Stimulated activated CD8-positive, alpha-beta memory T cell treated with anti-CD3 and anti-CD28 coated beads, Interleukin-12 subunit alpha, Interleukin-12 subunit beta, amount 100 ng/mL, for 1 hour (primary cell): ENCODE measurements at places on chromosomes 2 and 18.

- DNase-seq, result no peak
Observed at GRCh38 chr2:10352361-10352760, 49.7 kb downstream of the HPCAL1 start.

DNA sequence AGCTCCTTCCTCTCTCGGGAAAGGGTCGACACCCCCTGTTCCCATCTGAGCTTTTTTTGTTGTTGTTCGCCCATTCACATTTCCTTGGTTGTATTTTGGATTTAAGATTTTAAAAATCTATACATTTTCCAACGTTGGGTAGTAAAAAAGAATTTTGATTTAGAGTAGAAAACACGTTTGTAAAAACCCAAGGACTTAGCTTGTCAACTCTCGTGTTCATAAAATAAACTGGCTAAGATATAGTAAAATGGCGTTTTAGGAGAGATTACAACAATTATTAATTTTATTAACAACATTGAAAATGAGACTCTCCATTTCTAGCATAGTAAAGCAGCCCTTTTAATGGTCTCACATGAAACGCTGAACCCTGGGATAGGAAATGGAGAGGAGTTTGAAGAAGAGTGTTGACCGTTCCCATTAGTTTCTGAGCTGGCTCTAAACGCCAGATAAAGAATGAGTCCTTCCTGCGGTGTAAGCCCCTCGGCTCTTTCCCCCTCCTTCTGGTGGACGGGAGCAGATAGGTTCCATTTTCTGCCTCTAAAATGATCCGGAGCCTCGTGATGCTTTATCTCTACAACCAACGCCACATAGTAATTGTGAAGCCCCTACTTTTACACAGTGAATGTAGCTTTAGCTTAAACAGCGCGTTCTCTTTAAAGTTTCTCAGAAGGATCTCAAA, 24.0 kb upstream of the ZNF516 start:
- DNase-seq, result no peak

DNA sequence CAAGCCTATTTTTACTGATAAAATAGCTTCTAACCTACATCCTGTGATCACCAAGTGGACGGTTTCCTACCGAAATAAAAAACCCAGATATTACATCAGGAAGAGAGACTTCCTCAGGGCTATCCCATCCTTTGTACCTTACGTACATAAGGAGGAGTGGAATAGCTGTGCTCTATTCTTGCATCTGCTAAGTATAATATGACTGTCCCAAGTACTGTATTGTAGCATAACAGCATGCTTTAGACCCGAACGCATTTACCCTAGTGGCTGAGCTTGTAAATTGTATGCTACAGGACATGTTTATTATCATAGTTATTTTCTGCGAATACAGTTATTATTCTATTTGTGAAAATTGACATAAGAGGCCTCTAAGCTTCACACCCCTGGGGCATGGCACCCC, 302.4 kb downstream of the CLIP4 start:
- no peak for DNase-seq

GRCh38 chr18:64127172-64127571, 21.7 kb downstream of the LINC00305 start:
- no peak for DNase-seq

DNA sequence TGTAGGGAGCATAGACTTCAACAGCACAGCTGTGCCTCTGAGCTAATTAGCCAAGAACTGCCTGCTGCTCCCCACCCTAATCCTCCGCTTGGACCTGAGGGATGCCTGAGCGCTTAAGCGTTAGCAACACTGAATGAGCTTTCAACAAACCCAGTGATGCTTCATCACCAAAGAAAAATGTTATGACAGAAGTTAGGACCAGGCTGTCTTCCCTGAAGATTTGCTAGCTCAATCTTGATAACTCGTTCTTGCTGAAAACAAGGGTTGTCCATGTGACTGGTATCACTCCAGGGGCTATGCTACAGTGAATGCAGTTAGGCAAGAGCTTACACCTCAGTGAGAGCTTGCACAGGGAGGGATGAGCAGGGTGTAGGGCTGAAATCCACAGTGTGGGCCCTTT, 190.7 kb upstream of the SIX2 start:
- DNase-seq, result no peak

GRCh38 chr2:235727174-235727573, 233.3 kb downstream of the AGAP1 start:
- DNase-seq, result no peak

DNA sequence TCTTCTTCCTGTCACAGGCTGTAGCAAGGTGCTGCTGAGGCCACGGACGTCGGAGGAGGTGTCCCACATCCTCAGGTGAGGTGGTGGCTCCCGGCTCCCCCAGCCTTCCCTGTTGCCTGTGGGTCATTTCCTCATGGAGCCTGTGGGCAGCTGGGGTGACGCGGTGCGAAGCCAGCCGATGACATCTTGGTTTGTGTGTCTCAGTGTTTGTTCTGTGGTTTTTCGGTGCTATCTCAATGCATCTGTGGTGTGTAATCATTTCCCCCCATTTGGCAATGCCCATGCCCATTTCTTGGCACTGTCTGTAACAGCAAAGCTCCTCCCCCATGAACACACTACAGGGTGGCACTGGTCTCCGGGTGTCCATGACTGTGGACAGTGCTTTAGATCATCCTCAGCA, 6.6 kb downstream of the D2HGDH start:
- DNase-seq, result no peak

GRCh38 chr18:36692921-36693332, 135.9 kb downstream of the TPGS2 start:
- no peak for DNase-seq

GRCh38 chr2:39479696-39480095, 42.6 kb upstream of the MAP4K3 start:
- DNase-seq, result no peak

DNA sequence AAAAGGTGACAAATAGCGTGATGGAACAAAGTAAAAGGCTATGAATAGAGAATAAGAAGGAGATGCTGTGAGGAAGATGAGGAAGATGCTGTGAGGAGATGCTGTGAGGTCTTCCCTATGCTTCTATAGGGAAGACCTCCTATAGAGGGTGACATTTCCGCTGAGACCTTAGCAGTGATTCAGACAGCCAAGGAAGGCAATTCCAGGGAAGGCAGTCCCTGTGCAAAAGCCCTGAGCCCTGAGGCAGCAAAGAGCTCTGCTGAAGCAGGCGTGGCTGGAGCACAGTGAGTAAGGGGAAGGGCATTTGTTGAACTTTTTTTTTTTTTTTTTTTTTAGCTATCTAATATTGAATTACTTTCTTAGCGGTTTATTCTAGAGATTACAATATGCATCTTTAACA, 142.7 kb upstream of the FOSL2 start:
- DNase-seq, result no peak

- DNase-seq, result no peak
Observed at GRCh38 chr2:48174503-48174902, 268.2 kb upstream of the FBXO11 start.

DNA sequence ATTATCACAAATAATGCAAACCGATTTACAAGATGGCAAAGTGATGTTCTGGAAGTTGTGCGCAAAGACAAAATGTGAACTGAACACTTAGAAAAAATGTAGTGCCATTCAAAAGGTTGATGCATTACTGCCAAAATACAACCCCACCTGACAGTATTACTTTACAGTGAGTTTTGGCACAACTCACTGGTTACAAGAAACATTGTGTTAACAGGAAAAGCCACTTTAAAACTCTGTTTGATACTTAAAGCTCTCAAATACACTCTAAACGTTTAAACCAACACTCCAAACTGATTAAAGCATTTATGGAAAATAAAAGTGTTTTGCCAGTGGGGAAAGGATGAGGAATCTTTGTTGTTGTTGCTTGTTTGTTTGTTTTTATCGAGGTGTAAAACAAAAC, 173.4 kb upstream of the SATB2 start:
- no peak for DNase-seq

DNA sequence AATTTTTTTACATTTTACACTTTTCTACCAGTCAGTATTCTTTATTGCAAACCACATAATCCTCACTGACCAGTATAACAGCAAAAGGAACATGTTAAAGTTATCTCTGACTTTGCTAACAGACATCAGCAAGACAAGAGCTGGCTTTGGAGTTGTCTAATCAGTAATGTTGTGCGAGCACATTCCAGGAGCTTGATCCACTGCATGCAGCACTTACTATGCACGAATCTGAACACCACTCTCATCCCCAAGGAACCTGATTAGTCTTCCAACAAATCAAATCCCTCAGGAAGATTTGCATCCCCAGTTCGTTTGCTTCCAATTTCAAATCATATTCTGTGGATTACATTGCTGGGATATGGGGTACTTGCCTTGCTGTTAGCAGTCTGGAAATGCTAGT, 269.3 kb upstream of the EPC2 start:
- DNase-seq, result no peak

DNA sequence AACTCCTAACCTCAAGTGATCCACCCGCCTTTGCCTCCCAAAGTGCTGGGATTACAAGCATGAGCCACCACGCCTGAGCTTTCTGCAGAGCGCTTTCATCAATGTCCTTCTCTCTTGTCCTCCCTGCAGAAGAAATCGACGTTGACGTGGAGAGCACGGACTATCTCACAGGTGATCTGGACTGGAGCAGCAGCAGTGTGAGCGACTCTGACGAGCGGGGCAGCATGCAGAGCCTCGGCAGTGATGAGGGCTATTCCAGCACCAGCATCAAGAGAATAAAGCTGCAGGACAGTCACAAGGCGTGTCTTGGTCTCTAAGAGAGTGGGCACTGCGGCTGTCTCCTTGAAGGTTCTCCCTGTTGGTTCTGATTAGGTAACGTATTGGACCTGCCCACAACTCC, 23.1 kb downstream of the MXD1 start:
- DNase-seq, result no peak

DNA sequence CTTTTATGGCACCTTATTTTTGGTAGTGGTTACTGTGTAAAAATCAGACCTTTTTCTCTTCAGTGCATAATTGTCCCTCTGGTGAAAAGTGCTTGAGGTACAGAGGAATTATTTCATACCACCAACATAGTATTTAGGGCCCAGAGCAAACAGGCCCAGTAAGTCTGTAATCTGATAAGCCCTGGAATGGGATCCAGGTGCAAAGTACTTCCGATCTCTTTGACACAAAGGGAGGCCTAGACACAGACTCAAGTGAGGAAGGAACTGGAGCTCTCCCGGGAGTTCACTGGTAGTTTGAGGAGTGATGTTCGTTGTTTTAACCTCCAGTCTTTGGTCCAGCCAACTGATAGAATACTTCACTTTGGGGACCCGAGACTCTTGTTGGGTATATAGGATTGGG, 57.4 kb downstream of the RAB31 start:
- no peak for DNase-seq

DNA sequence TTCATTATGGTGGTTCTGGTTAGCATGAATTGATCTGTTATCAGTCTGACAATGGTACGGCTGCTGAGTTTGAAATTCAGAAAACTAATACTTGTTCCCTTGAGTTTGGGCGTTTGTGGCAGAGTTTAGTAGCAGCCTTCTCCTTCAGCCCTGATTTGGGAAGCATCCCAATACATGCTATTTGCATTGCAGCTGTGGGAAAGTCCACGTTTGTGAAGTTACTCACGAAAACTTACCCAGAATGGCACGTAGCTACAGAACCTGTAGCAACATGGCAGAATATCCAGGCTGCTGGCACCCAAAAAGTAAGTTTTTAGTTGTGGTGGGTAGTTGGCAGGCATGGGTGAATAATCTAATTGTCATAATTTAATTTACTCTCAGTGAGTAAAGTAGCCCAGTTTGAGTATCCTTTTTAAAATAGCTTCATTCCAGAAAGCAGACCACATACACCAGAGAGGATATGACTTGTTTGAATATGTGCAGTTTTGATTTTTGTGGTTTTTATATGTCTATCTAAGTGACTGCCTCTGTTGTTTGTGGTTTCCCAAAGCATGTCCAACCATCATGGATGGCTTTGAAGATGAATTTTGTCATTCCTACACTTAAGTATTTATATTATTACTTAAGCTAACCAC, 12.2 kb downstream of the DGUOK start:
- DNase-seq, result no peak

GRCh38 chr18:24198461-24198860, 59.6 kb downstream of the CABYR start:
- no peak for DNase-seq

DNA sequence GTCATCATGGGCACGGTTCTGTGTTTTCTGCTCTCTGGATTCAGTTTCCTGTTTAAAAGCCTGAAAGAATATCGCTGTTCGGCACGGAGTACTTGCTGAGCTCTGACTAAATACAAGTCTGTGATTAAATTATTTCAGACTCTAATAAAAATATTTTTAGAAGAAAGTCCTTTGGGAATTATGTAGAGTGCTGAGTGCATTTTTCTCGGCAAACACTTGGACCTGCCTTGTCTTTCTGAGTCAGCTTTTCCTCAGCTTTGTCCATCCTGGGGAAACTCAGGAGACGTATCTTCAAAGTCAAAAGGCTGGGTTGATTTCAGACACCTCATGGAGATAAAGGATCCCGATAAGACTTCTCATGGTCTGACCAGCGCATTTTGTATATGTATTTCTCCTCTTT, 45.9 kb downstream of the IL1R2 start:
- DNase-seq, result no peak

GRCh38 chr2:187051350-187051749, 202.4 kb upstream of the ZSWIM2 start:
- no peak for DNase-seq

- DNase-seq, result no peak
Observed at GRCh38 chr2:120488531-120488930, 142.6 kb downstream of the INHBB start.

DNA sequence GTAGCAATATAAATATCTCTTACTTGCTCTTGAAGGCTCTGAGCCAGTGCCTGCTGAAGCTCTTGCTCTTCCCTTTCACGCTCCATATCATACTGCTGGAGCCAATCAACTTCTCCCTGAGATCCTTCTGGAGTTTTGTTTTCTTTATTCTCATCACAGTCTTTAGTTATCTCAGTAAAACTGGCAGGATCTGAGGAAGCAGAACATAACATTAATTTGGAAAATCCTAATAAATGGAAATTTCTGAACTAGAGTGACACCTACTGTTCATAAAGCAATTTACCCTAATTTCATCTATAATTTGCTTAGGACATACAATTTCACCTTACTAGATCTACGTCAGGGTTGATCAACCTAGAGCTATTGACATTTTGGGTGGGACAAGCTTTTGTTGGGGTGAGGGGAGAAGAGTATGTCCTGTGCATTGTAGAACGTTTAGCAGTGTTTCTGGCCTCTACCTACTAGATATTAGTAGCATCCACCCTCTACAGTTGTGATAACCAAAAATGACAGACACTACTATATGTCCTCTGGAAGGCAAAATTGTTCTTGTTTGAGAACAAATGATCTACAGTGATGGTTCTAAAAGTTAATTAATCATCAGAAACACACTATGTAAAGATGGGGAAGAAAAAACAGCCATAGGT, 47.2 kb downstream of the VIL1 start:
- DNase-seq, result no peak

DNA sequence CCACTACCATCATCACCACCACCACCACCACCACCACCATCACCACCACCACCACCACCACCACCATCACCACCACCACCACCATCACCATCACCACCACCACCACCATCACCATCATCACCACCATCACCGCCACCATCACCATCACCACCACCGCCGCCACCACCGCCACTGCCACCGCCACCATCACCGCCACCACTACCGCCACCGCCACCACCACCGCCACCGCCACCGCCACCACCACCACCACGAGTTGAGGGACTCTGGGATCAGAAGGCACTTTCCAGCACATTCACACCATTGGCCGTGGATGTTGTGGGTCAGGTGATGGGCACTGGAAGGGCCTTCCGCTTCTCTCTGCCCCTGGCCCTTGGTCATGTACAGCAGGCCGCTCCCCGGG, 48.8 kb downstream of the ODC1 start:
- DNase-seq, result no peak

- DNase-seq, result no peak
Observed at GRCh38 chr2:237435844-237436587, 22.1 kb upstream of the COL6A3 start.

- DNase-seq, result no peak
Observed at GRCh38 chr18:48407358-48407757, 1.8 kb downstream of the ZBTB7C start.
